Stimulated activated CD4-positive, alpha-beta T cell treated with anti-CD3 and anti-CD28 coated beads, Interleukin-1b, Interleukin-23, amount 100 ng/mL, for 48 hours (primary cell): ENCODE measurements at places on chromosomes 1 and 21.
A peak's percentile ranks its signal among the peaks of the same experiment; 100 is the strongest.

- no peak for DNase-seq
Observed at GRCh38 chr1:206058927-206059292, 5.9 kb downstream of the RHEX start.

- no peak for DNase-seq
Observed at GRCh38 chr1:11963622-11964021, 16.6 kb upstream of the MFN2 start.

GRCh38 chr1:198694542-198694941 is 55.7 kb downstream of the PTPRC start:
- DNase-seq = no peak

DNA sequence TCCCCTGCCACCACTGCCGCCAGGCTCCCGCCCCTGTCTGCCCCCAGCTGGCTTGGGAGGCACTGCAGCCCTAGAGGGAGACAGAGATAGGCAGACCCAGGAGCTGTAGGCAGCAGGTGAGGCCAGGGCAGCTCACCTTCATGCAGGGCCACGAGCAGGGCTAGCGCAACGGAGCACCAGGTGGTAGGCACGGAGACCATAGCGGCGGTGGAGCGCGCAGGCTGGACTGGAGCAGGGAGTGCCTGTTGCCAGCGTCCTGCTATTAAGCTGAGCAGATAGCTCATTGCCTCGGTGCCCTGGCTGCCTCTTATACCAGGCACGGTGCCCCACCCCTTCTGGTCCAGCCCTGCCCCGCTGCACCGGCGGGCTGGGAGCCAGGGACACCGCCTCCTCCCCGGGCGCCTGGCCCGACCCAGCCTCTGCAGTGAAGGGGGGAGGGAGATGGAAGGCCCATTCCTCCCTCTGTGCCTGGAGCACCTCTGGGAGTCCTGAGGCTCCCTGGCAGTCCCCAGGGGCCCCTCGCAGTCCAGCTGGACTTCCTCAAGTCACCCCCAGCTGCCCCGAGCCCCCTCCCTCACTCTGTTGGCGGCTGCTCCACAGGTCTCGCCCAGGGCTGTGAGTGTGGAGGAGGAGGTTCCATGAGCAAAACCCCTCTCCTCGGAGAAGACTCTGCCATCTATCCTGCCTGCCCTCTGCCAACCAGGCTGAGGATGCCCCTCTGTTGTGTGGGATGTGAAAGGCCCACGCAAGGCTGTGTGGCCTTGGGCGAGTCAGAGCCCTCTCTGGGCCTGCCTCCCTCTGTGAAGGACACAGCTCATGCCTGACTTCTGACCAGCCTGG is at the start of gene EDN2:
Gene EDN2 (minus strand): TSS at position 282 of the 840 bp plus-strand sequence. CDS start 82 bp downstream, at position 200.
- no peak for DNase-seq

DNA sequence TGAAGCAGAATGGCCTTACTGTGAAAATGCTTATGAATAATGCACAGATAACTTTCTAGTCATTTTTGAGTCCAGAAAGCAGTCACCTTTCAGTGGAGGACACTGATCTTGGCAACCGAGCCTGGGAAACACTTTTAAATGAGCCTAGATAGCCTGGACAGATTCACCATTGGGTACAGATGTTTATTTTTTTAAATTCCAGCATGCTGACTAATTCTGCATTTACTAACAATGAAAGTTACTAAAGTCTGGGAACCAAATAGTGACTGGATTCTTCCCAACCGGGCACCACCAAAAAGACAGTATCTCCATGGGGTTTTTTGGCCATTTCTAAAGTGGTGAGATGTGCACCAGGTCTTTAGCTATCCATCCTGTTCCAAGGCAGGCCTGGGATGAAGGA is 3.3 kb upstream of the FMOD start:
- DNase-seq = no peak

GRCh38 chr1:109133815-109134214 is 19.9 kb downstream of the ELAPOR1 start:
- DNase-seq = peak; percentile 7

GRCh38 chr1:1082239-1082775 is 8.2 kb upstream of the RNF223 start:
- no peak for DNase-seq

GRCh38 chr1:3746389-3746829 is 5.8 kb upstream of the CCDC27 start:
- no peak for DNase-seq

DNA sequence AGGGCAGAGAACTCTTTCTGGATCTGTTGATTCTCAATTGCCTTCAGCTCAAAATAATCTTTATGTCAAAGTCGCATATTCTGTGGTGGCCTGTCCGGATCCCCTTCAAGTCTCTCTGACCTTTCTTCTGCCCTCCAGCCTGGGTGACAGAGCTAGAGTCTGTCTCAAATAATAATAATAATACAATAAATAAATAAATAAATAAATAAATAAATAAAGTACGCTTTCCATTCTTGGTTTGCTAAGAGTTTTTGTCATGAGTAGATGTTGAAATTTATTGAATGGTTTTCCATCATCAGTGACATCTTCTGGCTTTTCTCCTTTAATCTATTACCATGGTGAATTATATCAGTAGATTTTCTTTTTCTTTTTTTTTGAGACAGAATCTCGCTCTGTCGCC is 30.7 kb downstream of the ERRFI1 start:
- no peak for DNase-seq

DNA sequence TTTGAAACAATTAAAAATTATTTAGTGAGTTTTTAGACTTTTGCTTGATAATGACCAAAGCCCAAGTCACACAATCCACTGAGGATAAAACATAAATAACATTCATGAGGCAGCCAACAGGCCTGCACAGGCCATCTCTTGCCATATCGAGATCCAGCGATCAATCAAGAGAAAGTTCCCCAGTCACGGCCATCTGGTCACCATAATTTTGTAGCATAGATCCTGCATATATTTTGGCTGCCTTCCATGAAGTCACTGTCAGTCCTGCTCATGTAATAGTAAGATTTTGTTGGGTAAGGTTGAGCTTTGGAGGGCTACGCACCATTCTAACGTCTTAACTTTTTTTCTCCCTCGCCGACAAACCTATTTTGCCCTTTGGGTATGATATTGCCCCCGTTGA is 17.5 kb downstream of the KPNA6 start:
- no peak for DNase-seq

- peak; percentile 46 for DNase-seq
Observed at GRCh38 chr1:4652631-4653327, 1.6 kb upstream of the AJAP1 start.

GRCh38 chr21:41418956-41419680 is 6.9 kb upstream of the MX1 start:
- no peak for DNase-seq

GRCh38 chr1:182968836-182969734 is 16.1 kb upstream of the SHCBP1L start:
- DNase-seq = no peak

DNA sequence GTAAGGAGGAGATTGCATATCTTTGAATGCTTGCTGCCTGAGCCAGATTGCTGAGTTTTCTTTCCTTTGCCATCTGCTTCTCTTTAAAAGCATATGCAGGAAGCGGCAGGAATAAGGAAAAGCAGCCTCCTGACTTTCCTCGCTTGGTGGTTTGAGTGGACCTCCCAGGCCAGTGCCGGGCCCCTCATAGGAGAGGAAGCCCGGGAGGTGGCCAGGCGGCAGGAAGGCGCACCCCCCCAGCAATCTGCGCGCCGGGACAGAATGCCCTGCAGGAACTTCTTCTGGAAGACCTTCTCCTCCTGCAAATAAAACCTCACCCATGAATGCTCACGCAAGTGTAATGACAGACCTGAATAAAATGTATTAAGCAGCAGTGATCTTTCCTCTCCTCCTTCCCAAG is 1.5 kb downstream of the CORT start:
- DNase-seq = no peak

DNA sequence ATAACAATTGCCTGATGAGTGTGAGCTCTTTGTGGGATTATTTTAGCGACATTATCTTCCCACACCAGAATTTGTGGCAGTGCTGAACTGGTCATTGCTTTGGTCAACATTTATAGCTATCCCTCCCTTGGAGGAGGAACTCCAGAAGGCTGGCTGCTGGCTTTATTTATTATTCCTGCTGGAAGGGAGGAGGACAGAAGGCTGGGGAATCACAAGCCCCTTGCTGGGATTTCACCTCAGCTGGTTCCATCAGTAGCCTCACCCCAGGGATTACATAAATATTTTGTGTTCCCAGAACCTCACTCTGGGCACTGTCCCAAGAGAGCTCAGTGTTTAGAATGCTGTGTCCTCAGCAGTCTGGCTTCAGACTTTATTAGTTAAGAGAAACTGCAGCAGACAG is 102.8 kb upstream of the C1orf21 start:
- DNase-seq = no peak

GRCh38 chr1:172697534-172698002 is 38.7 kb downstream of the FASLG start:
- DNase-seq = no peak

DNA sequence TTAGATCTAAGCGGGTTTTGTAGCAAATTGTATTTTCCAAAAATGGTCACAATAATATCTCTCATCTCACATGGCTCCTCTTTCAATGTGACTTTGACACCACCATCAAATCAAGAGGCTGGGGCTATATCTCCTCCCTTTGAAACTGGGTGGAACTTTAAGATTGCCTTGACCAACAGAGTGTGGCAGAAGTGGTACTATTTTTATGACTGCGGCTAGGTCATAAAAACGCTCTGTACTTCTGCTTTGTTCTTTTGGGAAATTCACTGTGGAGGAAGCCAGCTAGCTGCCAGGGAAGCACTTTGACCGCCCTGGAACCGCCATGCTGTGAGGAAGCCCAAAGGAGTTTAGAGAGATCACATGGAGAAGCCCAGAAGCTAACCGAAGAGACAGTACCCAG is 50.7 kb upstream of the ACOT11 start:
- no peak for DNase-seq

DNA sequence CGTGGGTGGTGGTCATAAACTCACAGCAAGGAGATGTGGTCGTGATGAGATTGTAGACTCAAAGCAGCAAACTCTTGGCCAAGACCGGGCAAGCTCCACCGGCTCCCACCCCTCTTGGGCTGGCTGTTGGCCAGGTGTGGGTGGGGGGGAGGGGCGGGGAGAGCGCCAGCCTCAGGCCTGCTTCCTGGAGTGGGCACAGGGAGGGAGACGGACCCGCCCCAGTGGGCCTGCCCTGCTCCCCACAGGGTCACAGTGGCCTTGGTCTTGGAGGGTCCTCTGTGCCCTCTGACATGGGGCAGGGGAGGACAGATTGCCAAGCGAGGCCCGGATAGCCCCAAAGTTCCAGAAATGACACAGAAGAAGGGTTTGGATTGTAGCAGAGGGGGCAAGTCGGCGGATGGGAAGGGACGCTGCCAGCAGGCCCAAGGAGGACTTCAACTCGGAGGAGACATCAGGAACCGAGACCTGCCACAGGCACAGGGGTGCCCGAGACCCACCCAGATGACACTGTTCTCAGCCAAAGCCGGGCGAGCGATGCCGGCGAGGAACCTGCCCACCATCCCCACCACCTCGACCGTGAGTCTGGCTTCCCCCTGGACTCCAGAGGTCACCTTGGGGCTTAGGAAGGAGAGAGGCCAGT is 85.4 kb upstream of the ACTRT2 start:
- no peak for DNase-seq

DNA sequence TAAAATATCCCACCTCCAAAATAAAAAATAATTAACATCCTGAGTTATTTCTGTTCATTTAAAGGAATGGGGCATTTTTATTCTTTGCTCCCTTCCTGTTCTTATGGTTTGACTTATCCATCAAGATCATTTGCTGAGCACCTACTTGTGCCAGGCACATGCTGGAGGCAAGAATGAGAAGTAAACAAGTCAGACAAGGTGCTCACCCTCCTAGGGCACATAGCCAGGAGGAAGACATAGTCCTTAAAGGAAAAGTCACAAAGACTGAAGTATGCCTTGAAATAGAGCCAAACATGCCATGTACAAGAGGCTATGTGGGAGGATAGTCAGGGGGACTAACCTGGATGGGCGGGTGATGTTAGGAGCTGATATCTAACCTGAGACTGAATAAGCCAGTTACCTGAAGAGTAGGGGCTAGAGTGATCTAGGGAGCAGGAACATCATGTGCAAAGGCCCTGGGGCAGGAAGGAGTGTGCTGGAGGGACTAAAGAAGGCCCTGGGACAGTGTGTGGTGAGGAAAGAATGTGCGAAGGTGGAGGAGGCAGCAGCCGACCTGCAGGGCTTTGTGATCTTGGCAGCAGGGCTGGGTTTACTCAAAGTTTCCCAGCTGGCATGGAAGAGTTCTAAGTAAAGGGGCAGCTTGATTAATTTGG is 233.5 kb downstream of the MATN1 start:
- no peak for DNase-seq

- DNase-seq = no peak
Observed at GRCh38 chr1:202592146-202592545, 118.1 kb downstream of the SYT2 start.

- DNase-seq = no peak
Observed at GRCh38 chr1:207103892-207104373, at the start of gene C4BPA. Gene C4BPA, plus strand, starts transcription at chr1:207104233. Its CDS starts 8,793 bp downstream, at chr1:207113026.

DNA sequence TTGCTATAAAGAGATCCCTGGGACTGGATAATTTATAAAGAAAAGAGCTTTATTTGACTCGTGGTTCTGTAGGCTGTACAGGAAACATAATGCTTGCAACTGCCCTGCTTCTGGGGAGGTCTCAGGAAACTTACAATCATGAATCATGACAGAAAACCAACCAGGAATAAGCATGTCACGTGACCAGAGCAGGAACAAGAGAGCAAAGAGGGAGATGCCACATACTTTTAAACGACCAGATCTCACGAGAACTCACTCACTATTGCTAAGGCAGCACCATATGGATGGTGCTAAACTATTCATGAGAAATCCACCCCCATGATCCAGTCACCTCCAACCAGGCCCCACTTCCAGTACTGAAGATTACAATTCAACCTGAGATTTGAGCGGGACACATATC is 49.8 kb upstream of the RCC1 start:
- peak; percentile 16 for DNase-seq

DNA sequence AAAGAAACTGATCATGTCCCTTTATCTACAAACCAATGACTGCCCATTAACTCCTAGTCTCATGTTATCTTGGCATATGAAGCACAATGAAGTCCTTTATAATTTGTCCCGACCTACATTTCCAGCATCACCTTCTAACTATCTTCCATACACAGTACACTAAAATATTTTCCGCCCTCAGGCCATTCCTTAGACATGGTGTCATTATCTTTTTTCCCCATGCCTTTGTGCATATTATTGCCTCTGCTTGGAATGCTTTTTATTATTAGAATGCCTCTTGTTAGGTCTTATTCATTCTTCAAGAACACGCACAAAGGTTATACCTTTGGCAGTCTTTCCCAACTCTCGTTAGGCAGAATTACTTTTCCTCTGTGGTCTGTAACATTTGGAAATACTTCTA is 39.6 kb downstream of the ATG4C start:
- no peak for DNase-seq

DNA sequence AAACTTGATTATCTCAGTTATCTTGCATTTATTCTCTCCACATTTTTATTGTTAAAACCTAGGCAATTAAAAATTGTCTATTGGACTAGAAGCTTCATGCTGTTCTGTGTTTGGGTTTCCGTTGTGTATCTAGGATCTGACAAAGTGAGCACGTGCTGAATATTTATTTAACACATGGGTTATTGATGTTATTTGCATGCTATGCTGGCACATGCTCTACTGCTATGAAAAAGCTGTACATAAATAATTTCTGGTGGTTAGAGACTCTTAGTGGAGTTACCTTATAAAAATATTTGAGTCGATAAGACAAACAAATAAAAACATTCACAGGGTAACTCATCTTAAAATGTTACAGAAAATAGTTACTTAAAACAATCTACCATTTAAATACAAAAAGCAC is 1769.7 kb downstream of the MRPL39 start:
- DNase-seq = no peak

GRCh38 chr1:23344987-23345472 is 946 bp upstream of the HNRNPR start:
- DNase-seq = no peak

GRCh38 chr1:164659621-164660411 is 100.8 kb downstream of the PBX1 start:
- no peak for DNase-seq
